Osteoblast (primary cell): ENCODE measurements at places on chromosomes 12 and 14. TPM values are rescaled to one million over a fixed set of nuclear protein-coding genes. Genes with fewer than 3 reads are reported as not detected.

- H3K4me1 ChIP-seq, result no peaks in the 10 kb centered on the region
- no peak overlapping the region for H3K27ac ChIP-seq
- H3K36me3 ChIP-seq, result no peaks in the 10 kb centered on the region
- DNase-seq, result no peak
Measured at GRCh38 chr12:32809846-32810245, 54.1 kb upstream of the YARS2 start.

DNA sequence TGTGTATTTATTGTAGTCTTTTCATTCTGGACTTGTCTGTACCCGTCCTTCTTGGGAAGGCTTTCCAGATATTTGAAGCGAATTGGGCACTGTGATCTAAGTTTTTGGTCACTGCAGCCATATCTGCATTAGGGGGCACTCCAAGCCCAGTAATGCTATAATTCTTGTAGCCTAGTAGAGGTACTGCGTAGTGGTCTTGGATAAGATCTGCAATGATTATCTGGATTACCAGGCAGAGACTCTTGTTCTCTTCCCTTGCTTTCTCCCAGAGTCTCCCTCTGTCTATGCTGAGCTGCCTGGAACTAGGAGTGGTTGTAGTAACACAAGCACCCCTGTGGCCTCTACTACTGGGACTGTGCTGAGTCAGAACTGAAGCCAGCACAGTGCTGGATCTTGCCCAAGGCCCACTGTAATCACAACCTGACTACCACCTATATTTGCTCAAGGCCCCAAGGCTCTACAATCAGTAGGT is 30.0 kb downstream of the SLC38A2 start:
- H3K27me3 ChIP-seq, result no peaks in the 10 kb centered on the region
- no peaks in the 10 kb centered on the region for H3K36me3 ChIP-seq
- H3K27ac ChIP-seq, result no peak overlapping the region
- peaks cover 8% of the 10 kb centered on the region for H3K4me1 ChIP-seq
- no peak for DNase-seq
- H3K4me3 ChIP-seq, result no peak overlapping the region

DNA sequence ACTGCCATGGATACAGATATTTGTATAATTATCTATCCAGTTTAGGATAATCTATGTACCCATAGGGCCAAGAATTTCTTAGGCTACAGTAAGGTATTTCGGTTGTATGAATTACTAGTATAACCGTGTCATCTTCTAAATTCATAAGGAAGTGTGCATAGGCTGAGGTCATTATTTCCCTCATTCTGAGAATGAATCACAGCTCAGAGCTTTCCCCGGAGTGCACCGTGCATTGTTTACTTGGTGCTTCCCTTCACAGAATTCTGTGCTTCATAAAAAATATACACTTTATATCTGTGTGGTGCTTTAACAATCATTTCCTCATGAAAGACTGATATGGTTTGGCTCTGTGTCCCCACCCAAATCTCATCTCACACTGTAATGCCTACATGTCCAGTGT is 514.1 kb downstream of the ETNK1 start:
- H3K36me3 ChIP-seq, result no peaks in the 10 kb centered on the region
- H3K4me1 ChIP-seq, result no peaks in the 10 kb centered on the region
- H3K4me3 ChIP-seq, result no peak overlapping the region

Gene MMP19
- total RNA-seq, result 13.0 and 14.7 TPM in 2 replicates

DNA sequence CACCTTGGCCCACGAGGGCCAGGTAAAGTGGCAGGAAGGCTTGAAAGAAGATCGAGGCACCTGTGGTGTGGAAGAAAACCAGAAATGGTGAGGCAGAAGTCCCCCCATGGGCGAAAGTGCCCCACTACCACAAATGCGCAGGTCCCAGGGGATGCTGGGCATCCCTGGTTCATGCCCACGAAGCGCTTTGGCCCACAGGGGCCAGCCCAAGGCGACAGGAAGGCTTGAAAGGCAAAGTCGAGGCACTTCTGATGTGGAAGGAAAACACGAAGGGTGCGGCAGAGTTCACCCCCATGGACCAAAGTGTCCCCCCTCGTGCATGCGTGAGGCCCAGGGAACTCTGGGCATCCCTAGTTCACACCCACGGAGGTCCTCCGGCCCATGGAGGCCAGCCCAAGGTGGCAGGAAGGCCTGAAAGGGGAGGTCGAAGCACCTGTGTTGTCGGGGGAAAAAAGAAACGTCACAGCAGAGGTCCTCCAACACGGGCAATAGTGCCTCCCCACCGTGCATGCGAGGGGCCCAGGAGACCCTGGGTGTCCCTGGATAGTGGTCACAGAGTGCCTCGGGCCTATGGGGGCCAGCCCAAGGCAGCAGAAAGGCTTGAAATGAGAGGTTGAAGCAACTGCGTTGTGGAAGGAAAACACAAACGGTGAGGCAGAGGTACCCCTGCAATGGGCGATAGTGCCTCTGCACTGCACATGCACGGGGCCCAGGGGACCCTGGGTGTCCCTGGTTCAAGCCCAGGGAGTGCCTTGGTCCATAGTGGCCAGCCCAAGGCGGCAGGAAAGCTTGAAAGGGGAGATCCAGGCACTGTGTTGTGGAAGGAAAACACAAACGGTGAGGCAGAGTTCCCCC is 373.9 kb downstream of the ALG10 start:
- H3K4me1 ChIP-seq, result no peaks in the 10 kb centered on the region
- peak; percentile 69 for DNase-seq
- no peak overlapping the region for H3K27ac ChIP-seq
- no peak overlapping the region for H3K4me3 ChIP-seq

DNA sequence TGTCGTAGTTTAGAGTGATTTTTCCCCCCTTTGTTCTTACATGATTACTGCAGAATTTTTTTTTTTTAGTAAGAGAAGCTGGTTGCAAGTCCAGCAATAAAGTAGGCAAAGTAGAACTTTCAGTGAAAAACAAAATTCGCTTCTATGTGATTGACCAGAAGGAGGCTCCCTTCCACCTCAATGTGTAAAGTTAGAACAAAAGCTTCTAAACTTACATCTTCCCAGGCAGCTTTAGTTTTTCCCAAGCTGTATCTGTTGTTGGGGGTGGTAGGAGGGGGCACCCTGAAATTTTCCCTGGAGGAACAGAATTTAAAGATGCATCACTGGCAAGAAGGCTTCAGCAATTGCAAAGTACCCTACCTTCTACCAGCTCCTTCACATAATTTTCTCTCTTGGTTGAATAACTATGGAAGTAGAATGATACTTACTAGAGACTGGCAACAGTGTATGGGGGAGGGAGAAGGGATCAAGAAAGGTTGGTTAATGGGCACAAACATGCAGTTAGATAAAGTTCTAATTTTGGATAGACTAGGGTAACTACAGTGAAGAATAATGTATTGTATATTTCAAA is 87.3 kb upstream of the E2F7 start:
- H3K27ac ChIP-seq, result no peak overlapping the region
- no peaks in the 10 kb centered on the region for H3K27me3 ChIP-seq
- no peak for DNase-seq
- no peaks in the 10 kb centered on the region for H3K36me3 ChIP-seq

DNA sequence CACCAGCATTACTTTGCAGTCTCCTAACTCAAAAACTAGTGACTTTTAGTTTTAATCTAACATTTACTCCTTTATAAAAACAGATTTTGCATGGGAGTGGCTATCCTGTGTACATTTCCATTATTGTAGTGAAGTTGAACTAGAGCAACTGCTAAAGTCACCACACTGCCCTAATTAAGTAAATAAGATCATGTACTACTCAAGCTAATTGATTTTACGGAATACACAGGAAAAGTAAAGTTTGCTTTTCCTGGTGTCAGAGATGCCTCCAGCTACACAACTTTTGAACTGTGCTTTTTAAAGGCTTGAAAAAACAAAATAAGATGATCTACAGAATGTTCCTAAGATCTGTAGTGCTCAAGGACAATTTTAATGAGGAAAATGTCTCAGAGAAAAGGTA is 50.4 kb upstream of the ATP2A2 start:
- H3K36me3 ChIP-seq, result no peaks in the 10 kb centered on the region
- H3K27ac ChIP-seq, result no peak overlapping the region
- H3K4me3 ChIP-seq, result no peak overlapping the region
- H3K4me1 ChIP-seq, result no peaks in the 10 kb centered on the region

GRCh38 chr14:77031759-77032490 is 3.4 kb upstream of the IRF2BPL start:
- H3K4me3 ChIP-seq, result peak overlapping the region; percentile 76
- peaks cover 43% of the 10 kb centered on the region for H3K4me1 ChIP-seq
- H3K27ac ChIP-seq, result peak overlapping the region; percentile 99

DNA sequence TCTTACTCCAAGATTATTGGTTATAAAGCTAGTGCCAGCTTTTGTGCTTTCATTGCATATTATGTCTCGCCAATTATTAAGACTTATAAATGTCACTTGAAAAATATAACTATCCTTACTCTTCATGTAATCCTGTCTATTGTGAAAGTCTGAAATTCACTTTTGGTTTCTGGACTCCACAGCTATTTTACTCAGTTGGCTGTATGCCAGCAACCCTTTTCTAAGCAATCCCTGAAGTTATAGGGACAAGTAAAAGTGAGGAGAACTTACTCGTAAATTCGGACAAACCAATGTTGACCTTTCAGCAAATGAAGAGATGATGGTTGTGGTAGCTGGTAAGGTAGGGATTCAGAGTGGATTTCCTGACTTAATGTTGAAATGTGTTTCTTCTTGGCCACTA is 196.3 kb downstream of the NPAS3 start:
- no peak for DNase-seq
- H3K4me1 ChIP-seq, result no peaks in the 10 kb centered on the region
- no peak overlapping the region for H3K27ac ChIP-seq
- no peaks in the 10 kb centered on the region for H3K36me3 ChIP-seq
- H3K27me3 ChIP-seq, result no peaks in the 10 kb centered on the region

- H3K36me3 ChIP-seq, result no peaks in the 10 kb centered on the region
- no peak overlapping the region for H3K4me3 ChIP-seq
- peak; percentile 45 for DNase-seq
- no peaks in the 10 kb centered on the region for H3K27me3 ChIP-seq
Measured at GRCh38 chr12:110590806-110591326, 7.7 kb upstream of the PPTC7 start.
